ENCODE measurements at places on chromosomes 11 and 22.

GRCh38 chr11:46865340-46865739, 19.3 kb upstream of the CKAP5 start:
- no peak for DNase-seq

GRCh38 chr11:78168539-78169477, 19.6 kb downstream of the KCTD21 start:
- no peak for DNase-seq

DNA sequence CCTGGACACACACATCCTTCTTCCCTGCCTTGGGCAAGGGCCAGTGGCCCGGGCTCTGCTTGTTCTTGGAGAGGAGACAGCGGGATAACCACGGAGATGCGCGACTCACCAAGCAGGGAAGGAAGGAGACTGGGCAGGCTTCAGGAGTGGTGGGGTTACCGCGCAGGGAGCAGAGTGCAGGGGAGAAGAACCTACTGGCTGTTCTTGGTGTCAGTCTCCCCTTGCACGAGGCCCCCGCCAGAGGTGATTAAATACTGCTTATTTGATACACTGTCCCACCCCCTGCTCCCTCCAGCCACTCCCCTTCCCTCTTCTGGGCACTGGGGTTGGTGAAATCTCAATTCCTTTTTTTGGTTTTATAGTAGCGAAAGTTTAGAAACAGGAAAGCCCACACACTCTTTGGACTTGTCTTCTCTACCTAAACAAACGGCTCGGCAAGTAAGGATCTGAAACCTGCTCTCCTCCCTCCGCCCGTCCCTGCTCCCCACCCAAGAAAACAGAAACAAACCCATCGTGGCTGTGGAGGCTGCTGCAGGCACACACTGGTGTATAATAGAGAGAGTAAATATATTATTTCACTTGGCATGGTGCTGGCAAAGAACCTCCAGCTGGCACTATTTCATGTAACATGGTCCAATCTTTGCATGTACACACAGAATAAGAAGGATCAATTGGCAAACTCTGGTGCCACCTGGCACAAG, 10.8 kb downstream of the LARGE2 start:
- DNase-seq, result peak; percentile 62

- DNase-seq, result peak; percentile 64
These were observed 7.3 kb upstream of the GTSE1 start for GRCh38 chr22:46289244-46289891.

- no peak for DNase-seq
These were observed 304.9 kb upstream of the PLET1 start for GRCh38 chr11:112565551-112565950.

- DNase-seq, result no peak
These were observed 111.1 kb downstream of the TP53I11 start for GRCh38 chr11:44839458-44840084.

- no peak for DNase-seq
These were observed 72.2 kb upstream of the CCND1 start for GRCh38 chr11:69568809-69569097.

Measured in CD4-positive, alpha-beta T cell treated with Interferon gamma for 1 hour (primary cell).